CD4-positive, alpha-beta T cell treated with Interleukin-4 for 1 hour (primary cell): ENCODE measurements at places on chromosomes 12 and 14.
A peak's percentile ranks its signal among the peaks of the same experiment; 100 is the strongest.

DNA sequence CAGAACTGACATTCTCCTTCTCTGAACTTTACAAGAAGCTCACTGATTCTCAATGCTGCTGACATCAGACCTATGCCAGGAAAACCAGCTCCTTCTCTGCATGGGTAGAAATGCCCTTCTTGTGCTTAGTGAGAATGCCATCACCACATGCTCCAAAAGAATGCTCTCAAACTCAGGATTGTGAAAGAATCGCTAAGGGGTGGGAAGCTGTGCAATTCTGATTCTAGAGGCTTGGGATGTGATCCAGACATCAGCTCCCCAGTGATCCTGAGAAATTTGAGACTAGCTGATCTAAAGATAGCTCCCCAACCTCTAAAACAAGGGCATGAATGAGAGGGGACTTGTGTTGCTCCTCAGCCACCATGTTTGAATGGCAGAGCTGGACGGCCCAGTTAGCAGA lies 113.2 kb downstream of the DPF3 start:
- DNase-seq, result no peak

- peak; percentile 21 for DNase-seq
Observed at GRCh38 chr12:46459861-46460545, 87.4 kb upstream of the SLC38A2 start.

DNA sequence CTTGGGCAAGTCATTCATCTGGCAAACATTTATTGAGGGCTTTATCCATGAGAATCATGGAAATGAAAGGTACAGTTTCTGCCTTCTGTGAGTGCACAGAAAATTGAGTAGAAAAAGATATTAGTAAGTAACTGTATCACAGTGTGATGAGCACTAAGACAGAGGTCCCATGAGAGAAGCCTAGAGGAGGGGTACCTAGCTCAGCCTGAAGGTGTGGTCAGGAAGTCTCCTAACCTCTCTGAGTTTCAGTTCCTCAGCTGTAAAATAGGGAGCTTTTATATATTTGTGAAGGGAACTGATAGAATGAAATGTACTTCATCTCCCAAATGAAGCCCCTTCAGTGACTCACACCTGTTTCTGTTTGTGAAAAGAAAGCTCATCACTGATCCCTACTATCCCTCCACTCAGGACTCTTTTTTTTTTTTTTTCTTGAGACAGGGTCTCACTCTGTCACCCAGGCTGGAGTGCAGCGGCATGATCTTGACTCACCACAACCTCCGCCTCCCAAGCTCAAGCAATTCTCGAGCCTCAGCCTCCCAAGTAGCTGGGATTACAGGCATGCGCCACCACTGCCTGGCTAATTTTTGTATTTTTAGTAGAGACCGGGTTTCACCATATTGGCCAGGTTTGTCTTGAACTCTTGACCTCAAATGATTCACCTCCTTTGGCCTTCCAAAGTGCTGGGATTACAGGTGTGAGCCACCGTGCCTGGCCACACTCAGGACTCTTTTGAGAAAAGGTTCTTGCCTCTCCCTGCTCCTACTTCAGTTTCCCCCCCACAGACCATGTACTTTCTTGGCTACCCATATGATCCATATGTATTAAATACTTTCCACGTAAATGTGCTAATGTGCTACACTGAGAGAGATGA lies 93.7 kb upstream of the FUT8 start:
- DNase-seq, result no peak

GRCh38 chr12:49553512-49554088 lies 14.3 kb downstream of the MCRS1 start:
- no peak for DNase-seq

DNA sequence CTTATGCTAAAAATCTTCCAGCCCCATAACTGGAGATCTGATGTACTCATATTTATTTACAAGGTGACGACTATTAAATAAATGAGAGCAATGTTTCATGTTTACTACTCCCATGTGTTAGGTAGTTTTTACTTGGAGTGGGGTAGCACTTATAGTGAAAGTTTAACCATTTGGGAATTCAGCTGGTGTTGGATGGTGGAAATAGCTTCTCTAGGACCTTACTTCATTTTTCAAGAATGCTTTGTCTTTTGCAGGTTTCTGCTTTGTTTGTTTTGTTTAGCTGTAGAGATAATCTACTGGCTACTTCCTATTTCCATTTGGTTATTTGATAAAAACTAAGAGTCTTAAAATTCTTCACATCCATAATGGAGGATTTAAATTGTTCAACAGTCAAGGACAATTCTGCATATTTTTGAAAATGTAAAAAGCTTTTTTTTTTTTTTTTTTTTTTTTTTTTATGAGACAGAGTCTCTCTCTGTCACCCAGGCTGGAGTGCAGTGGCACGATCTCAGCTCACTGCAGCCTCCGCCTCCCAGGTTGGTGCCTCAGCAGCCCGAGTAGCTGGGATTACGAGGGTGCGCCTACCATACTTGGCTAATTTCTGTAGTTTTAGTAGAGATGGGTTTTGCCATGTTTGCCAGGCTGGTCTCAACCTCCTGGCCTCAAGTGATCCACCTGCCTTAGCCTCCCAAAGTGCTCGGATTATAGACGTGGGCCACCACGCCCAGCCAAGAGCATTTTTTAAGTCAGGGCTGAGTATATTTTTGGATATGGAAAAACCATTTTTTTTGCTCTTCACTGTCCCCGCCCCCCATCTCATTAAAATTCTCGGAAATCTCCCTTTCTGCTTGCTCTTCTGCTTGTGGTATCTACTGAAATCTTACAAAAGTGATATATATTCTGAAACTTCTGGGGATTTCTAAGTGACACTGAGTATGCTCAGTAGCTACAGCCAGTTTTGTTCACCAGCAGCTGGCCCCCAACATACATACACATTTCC lies 1.4 kb upstream of the ABCD2 start:
- no peak for DNase-seq

DNA sequence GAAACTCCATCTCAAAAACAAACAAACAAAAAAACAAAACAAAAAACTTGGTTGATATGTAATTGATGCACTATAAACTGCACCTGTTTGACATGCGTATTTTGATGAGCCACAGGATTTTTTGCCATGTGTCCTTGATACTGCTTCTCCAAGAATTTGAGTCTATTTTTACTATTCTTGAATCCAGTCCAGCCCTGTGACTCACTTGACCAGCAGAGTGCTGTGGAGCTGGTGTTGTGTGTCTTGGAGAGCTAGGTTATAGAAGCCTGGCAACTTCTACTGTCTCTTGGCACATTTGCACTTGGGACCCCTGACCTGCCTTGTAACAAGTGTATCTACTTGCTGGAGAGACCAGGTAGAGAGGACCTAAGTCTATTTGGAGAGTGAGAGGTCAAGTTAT lies 52.0 kb downstream of the KLRG1 start:
- no peak for DNase-seq

DNA sequence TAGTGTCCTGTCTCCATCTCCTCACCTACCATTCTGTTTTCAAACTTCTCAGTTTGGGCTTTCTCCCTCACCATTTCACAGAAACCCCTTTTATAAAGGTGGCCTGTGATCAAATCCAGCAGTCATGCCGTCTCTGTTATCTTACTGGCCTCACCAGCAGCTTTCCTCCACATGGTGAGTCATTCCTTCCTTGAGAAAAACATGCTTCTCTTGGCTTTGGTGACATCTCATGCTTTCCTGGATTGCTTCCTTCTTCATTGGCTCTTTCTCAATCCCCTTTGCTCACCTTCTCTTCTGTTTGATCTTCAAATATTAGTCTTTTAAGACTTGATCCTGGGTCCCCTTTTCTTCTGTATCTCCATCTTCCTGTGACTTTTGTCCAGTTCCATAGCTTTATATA lies 164.9 kb downstream of the ANO4 start:
- DNase-seq, result no peak

GRCh38 chr12:132367852-132368251 lies 38.5 kb upstream of the GALNT9 start:
- DNase-seq, result no peak

DNA sequence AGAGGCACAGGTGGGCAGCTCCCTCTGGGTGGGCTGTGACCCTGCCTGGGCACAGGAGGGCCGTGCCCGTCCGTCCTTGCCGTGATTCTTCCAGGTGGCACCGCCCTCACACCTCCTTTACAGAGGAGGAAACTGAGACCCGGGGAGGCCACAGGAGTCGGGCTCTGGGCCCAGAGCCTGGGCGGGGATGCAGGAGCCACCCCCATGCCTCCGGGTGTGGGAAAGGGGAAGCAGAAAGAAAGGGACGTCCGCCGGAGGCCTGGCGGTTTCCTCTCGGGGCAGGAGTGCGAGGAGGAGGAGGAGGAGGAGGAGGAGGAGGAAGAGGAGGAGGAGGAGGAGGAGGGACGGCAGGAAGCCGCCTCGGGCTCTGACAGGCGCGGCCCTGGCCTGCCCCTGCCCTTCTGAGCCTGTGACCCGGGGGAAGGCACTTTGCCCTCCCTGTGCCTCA lies 23.0 kb downstream of the SH2B3 start:
- peak; percentile 65 for DNase-seq

DNA sequence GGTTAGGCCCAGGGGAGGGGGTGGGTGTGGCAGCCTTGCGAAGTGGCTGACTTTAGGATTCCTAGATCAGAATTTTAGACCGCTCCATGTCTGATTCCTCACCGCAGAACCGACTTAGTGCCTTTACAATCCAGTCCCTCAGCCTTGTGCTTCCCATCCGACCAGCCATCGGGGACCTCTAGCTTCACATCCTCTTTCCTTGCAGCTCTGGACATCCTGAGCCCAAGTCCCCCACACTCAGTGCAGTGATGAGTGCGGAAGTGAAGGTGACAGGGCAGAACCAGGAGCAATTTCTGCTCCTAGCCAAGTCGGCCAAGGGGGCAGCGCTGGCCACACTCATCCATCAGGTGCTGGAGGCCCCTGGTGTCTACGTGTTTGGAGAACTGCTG lies 557 bp downstream of the COPS7A start:
- DNase-seq, result peak; percentile 21

GRCh38 chr14:65425885-65426284 lies 13.4 kb downstream of the FUT8 start:
- DNase-seq, result no peak

DNA sequence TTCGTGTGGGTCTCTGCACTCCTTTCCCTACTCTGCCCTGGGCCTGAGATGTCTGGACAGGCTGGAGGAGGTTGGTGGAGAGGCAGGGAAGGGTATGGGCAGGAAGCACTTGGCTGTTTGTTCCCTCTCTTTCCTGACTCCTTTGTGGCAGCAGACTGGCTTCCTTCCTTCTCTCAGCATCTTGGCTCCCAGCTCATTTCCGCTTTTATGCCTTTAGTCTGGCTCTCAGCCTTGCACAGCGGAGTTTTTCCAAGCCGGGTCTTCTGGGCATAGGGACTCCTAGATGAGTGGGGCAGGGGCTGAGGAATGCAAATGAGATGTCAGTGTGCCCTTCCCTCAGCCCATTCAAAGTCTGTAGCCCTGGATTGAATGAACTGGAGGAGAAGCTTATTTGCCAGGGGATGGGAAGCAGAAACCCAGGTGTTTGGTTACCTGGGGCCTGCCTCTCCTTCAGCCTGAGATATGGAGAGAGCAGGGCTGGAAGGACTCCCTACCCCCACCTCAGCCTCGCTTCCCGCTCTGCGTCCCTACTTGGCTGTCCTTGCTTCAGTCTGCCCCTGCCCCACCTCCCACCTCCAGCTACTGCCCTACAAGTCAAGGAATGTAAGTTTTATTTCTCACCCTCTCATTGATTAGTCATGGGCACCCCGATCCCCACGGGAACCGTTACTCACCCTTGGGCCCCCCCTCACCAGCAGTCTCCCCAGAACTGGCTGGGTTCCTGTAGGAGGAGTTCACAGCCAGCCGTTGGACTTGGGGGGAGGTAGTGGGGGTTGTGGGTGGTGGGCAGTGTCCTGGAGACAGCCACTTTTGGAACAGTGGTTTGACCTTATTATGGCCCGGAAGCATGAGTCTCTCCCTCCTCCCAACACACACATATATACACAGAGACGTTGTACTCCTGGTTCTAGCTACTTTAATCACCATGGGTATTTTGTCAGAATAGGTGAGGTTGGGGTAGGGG lies 9.3 kb upstream of the ITGA5 start:
- no peak for DNase-seq

GRCh38 chr12:80422550-80422949 lies 21.5 kb upstream of the PTPRQ start:
- no peak for DNase-seq

DNA sequence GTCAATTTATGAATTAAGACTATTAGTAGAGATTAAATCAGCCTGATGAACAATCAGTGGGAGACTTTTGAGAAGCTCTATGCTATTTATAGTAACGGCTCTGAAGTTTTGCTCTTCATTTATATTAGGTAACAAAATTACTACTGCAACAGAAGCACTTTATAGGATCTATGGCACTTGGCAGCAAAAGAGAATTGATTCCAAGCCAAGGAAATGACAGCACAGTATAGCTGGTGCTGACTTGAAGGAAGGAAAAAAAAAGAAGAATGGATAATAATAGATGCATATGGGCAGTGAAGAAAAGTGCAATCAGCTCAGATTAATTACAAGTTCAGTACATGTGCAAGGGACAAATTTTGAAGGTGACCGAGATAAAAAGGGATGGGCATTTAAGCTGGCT lies 228.2 kb upstream of the PPFIA2 start:
- DNase-seq, result no peak

- no peak for DNase-seq
Observed at GRCh38 chr12:11785712-11786111, 136.2 kb downstream of the ETV6 start.

- DNase-seq, result no peak
Observed at GRCh38 chr12:68745376-68745903, 536 bp upstream of the SLC35E3 start.

GRCh38 chr14:49769171-49769570 lies 1.2 kb downstream of the KLHDC2 start:
- DNase-seq, result no peak

DNA sequence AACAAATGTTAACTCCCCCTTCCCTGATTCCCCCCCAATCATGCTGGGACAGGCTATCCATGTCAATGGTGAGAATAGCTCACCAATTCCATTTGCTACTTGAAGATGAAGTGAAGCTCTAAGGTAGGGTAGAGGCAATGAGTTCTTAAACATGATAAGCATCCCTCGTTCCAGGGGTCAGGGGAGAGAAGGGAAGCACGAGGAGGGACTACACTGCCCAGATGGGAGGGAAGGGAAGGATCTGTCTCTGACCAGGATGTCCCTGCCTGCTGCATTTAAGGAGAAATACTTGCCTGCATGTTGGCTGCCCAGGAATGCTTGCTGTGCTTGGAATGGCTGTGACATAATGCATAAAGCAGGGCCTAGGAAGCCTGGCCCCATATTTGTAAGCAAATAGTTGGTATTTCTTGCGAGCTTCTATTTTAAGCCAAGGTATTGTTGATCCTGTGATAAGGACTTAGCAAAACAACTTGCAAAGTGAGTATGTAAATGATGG lies 155.1 kb downstream of the CEP83 start:
- DNase-seq, result no peak
